COLO829 (cell line): ENCODE measurements at places on chromosomes 12 and 14.

DNA sequence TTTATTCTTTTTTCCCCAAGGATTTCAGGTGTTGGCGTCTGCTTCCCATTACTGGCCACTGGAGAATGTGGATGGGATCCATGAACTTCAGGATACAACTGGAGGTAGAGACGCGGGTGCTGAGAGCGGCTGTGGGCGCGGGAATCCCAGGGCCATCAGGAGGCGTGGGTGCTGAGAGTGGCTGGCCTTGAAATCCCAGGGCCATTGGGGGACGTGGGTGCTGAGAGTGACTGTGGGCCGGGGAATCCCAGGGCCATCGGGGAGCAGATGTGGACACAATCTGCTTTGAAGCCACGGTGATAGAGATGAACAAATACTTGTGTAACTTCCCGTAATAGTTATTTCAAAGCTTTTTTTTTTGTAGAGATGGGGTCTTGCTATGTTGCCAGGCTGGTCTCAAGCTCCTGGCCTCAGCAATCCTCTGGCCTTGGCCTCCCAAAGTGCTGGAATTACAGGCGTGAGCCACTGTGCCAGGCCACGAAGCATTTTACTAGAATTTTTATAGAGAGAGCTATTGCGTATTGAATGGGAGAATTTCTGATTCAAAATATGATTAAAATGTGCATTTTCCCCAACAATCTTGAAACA lies 12.8 kb downstream of the ADGRD1 start:
- no peak for DNase-seq

- no peak for DNase-seq
These were observed 87.6 kb upstream of the PRB2 start for GRCh38 chr12:11482955-11483354.

DNA sequence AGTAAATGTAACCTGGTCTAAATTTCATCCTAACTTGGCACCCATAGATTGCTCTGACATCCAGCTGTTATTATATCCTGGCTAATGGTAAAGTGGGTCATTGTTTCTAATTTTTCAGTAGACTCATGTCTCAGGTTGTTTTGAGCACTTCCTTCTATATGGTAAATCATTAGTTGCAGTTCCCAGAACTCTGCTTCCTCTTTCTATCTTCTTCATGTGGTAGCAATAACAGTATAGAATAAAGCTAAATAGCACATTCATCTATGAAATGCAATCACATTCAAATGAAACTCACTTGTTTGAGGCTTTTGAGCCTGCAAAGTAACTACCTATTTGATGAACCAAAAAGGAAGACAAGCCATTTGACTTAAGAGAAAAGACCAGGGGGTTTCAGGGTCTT lies 65.1 kb upstream of the GZMB start:
- DNase-seq: no peak

- no peak for DNase-seq
These were observed 34.2 kb downstream of the NT5DC3 start for GRCh38 chr12:103806803-103807202.

DNA sequence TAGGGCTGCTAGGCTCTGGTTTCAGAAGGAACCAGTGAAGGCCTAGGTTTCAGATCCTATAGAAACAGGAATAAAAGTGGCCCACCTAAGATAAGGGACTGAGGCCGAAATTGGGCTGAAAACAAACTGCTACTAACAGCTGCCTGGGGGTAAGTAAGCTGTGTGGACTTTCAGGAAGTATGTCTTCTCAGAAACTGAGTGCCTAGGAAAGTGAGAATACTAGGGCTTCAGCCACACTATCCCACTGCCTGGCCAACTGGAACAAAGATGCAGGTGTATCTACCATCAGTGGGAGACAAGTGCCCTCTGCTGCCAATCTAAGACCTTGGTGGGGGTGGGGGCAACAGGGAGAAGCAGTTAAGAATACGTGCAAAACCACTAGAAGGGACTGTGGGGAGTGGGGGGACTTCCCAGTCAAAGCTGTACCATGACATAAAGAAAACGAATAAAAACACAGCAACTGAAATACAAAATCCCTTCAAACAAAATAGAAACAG lies 82.5 kb downstream of the MED13L start:
- DNase-seq: no peak

DNA sequence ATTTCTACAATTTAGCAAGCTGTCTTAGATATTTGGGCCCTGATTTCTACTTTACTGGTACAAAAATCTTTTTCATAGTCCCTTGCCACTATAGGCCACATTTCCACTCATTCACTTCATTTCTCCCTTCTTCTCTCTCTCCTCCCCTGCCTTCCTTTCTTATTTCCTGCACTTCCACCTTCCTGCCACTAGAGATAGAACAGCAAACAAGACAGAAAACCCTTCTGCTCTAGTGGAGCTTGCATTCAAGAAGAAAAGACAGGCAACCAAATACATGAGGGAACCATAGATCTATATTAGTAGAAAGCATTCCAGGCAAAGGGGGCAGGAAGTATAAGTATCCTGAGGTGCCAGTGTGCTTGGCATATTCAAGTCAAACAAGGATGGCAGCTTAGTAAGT lies 623.5 kb downstream of the FLRT2 start:
- no peak for DNase-seq

GRCh38 chr12:106282457-106283097 lies 20.0 kb upstream of the TCP11L2 start:
- peak; percentile 59 for DNase-seq

- DNase-seq: no peak
These were observed 12.6 kb upstream of the DENND5B start for GRCh38 chr12:31603546-31604009.

DNA sequence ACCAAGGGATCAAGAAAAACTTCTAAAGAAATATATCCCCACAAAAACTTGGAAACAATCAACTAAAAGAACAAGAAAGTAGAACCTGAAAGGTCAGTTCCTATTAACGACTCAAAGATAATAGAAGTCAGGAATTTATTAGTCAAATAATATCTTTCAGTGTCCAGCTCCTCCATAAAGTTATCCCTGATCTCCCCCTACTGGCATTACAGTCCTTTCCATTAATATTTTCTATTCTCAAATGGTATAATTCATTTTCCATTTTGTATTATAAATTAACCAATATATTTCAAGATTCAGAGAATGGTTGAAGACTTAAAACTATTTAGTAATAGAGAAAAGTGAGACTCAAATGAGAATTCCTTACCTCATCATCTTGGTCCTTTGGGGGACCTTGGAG lies 11.6 kb upstream of the SUPT16H start:
- no peak for DNase-seq

- no peak for DNase-seq
These were observed 115.4 kb downstream of the ESR2 start for GRCh38 chr14:64178814-64179213.

DNA sequence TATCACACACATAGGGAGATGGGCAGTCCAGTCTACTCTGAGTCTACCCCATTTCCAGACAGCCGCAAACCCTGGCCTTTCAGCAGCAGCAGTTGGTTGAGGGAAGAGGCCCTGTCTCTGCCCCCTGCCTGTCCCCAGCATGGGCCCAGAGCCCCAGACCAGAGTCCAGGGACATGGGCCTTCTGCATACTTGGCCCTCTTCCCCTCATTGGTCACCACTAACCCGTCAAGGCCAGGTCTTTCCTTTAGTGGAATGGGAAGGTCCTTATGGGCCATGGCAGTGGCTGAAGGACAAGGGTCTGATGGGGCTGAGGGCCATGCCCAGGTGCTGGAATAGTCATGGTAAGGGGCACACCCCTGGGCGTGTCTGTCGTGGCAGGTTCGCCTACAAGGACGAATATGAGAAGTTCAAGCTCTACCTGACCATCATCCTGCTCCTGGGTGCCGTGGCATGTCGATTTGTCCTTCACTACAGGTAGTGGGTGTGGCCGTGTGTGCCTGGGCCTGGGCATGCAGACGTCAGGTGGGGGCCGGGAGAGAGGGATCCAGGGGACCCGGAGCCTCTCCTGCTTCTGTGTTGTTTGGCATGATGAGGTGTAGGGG lies 39.3 kb downstream of the TMEM120B start:
- no peak for DNase-seq

DNA sequence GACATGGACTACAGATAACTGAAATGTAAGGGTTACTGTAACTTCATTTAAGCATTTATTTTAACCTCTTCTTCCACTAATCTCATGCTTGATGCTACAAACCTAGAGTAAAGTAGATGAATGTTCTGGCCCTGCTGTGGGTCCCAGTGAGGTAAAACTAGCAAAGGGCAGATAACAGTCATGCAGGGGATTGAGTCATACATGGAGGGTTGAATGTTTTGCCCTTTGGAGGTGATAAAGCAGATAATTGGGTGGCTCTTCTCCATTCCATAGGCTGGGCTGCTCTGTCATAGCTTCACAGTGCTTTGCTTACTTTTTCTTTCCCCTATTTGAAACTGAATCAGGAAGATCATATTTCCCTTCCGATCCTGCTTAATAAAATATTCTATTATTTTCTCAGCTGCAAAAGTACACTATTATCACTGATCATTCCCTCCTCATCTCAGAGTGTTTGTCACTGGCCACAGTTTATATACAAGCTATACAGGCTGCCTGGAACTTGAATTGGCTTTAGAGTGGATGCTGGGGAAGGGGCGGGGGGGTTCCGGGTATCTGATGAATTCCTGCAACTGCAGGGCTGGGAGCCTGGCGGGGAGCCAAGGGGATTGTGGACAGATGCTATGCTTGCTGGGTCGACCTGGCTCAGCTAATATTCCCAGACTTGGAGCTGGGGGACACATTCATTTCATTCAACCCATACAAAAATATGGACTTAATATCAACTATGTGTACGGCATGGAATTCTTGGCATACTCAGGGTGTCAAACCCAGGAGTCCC lies 235.1 kb downstream of the NRXN3 start:
- no peak for DNase-seq

DNA sequence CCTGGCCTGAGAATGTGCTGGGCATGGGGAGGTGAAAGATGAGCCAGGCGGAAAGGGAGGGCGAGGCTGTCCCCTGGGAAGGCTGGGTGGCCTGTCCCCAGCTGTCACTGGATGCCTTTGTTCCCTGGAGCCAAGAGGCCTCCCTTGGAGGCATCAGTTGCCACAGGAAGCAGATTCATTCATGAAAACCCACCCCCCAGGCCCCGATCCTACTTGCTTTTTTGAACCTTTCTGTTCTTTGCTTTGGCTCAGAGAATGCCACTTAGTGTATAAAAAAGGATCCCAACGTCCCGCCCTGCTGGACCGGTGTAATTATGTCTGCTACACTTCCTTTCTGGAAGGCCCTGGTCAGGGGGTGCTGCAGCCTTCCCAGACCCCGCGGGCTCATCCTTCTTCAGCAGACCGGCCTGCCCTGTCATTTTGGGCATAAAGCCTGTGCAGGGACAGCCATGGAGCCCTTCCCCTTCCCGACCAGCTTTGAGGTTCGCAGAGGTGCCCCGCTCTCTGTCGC lies 220.2 kb downstream of the SLC41A2 start:
- DNase-seq: no peak

- DNase-seq: no peak
These were observed 59.0 kb upstream of the RTL1 start for GRCh38 chr14:100962494-100962893.

GRCh38 chr12:79415746-79416435 lies 274.9 kb downstream of the PAWR start:
- DNase-seq: no peak

DNA sequence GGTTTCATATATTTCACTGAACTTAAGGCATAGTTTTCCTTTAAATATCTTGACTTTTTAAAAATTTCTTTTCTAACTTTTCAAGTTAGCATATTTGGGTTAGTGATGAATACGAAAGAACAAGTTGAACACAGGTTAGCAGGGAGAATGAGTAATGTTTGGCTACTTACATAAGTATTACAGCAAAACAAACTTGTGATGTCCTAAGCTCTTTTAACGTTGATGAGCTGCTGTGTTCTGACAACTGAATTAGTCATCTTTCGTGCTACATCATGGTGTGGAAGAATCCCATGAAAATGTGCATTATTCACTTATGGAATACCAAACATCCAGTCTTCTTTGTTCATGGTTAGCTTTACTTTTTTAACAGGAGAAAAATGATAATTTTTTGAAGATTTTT lies 36.3 kb upstream of the PDZRN4 start:
- peak; percentile 32 for DNase-seq

DNA sequence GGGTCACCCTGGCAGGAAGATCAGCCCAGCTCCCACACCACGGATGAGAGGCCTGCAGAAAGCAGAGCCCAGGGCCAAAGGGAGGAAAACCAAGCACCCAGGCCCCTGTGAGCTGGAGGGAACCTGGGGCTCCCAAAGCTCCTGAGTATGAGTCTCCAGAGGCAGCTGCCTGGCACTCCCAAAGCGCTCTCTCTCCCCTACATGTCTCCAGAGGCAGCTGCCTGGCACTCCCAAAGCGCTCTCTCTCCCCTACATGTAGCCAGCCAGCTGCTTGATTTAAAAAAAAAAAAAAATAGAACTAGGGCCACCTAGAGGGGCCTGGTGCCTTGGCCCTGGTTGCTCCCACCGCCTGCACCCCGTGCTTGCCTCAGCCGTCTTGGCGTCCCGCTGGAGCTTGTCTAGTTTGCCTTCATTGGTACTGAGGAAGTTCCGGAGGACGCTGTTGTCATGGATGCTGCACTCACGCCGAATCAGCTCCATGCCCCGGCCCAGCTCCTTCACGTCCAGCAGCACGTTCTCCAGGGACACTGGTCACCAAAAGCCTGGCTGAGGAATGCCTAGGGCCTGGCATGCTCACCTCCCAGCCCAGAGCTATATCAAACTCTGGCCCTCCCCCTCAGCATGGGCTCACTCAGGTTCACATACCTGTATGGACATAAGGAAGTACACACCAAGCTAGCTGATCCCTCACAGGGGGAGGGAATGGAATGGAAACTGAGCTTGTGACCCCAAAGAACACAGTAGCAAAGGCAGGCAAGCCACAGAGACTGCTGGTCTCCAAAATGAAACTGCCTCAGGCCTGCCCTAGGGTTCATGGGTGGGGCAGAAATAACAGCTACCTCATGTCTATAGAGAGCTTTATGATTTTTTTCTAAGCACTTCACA lies 24.7 kb downstream of the PRPF40B start:
- no peak for DNase-seq

- no peak for DNase-seq
These were observed 26.4 kb downstream of the TBX3 start for GRCh38 chr12:114657597-114657920.

GRCh38 chr12:101824831-101825230 lies 5.9 kb downstream of the GNPTAB start:
- peak; percentile 25 for DNase-seq

DNA sequence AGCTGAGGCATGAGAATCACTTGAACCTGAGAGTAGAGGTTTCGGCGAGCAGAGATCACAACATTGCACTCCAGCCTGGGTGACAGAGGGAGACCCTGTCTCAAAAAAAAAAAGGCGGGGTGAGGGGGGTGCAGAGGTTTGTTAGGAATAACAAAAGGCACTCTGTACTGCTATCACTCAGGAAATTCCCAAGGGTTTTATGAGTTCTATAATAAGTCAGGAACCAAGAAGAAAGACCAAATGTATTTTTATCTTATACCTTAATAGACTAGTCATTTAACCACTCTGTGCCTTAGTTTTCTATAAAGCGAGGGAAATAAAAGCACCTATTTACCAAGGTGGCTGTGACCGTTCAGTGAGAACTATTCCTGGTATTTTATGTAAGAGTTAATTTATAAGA lies 319.2 kb downstream of the GPHN start:
- peak; percentile 60 for DNase-seq

DNA sequence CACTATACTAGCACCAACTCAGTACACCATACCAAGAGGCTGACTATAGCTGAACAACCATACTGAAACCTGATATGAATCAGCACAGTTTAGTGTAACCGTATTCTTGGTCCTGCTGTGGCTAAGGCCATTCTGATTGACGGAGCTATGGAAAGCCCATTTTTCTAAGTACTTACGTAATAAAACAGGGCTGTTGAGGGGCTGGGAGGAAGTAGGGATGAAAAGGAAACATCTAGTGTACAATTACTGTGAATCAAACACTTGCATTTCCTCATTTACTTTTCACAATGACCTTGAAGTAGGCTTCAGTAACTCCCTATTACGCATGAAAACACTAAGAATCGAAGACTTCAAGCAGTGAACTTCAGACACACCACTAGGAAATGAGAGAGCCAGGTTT lies 198.2 kb downstream of the BTG1 start:
- no peak for DNase-seq
